GM12865 (cell line): ENCODE measurements at places on chromosomes 13 and 19.

- no peak for DNase-seq
Measured at GRCh38 chr13:44231786-44232516, 141.7 kb upstream of the SERP2 start.

DNA sequence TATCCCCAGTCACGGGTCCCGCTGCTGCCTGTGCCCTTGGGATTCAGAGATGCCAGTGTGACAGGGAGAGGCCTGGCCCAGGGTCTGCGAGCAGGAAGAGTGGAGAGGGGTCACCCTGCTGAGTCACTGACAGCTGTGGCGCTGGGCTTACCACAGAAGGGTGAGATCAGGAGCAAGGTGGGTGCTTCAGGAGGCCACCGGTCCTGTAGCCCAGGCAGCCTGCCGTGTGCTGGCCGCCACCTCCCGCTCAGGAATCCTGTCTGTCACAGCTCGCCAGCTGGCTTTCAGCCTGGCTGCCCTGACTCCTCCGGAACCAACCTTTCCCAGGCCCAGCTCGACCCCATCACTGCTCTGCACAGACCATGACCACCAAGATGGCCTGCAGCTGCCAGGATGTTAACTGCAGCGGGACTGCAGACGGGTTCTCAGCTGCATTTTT is 25.3 kb downstream of the NAXD start:
- no peak for DNase-seq

DNA sequence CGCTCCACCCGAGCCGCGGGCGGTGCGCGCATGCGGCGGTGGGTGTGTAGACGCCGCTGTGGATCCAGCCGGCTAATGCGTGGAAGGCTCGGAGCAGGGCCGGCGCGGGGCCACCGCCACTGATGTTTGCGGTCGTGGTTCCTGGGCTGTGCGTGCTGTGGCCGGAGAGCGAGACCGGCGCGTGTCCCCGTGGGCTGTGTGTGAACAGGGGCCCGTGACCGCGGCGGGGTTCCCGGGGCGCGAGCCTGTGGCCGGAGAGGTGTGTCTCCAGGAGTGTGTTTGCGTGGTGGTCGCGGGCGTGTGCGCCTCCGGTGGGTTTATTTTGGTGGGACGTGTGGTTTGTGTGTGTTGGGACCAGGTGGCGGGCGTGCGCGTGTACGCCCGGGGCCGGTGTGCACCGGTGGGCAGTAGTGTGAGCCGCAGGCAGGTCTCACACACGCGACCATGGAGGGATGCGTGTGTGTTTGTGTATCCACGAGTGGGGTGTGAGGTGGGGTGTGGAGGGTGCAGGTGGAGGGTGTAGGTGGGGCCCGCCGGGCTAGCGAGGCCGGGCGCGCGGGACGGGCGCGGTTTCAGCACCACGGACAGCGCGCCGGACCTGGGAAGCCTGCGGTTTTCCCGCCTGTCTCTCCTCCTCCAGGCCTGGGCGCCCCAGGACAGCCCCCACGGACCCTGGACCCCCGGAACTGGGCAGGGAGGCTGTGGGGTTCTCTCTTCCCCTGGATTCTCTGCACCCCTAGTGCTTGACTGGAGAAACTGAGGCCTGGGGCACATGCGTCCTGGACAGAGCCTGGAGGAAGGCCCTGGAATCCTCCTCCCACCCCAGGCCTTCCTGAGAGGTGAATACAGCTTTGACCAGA is 1.6 kb downstream of the HCN2 start:
- no peak for DNase-seq

DNA sequence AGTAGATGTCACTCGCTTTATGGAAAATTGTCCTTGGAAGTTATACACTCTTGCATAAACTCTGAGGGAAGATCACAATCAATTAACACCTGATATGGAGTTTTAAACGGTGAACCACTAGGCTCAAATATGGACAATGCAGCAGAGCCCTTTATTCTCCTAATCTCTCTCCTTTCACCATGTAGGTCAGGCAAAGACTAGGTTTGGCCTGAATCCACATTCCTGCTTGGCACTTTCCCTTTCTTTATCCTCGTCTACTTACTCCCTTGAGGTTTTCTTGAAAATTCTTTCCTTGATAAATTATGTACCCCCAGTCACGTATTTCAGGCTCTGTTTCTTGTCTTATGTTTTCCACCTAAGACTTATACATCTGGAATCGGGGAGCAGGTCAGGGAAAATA is 751.7 kb downstream of the DACH1 start:
- no peak for DNase-seq

GRCh38 chr19:5564930-5565329 is 2.8 kb downstream of the TINCR start:
- no peak for DNase-seq

- no peak for DNase-seq
Measured at GRCh38 chr13:114062754-114063153, 69.7 kb downstream of the RASA3 start.

- peak; percentile 71 for DNase-seq
Measured at GRCh38 chr13:45441633-45442032, 23.1 kb upstream of the COG3 start.

GRCh38 chr19:55369653-55370304 is 484 bp downstream of the IL11 start:
- no peak for DNase-seq
